ENCODE measurements at places on chromosomes 4 and X.

DNA sequence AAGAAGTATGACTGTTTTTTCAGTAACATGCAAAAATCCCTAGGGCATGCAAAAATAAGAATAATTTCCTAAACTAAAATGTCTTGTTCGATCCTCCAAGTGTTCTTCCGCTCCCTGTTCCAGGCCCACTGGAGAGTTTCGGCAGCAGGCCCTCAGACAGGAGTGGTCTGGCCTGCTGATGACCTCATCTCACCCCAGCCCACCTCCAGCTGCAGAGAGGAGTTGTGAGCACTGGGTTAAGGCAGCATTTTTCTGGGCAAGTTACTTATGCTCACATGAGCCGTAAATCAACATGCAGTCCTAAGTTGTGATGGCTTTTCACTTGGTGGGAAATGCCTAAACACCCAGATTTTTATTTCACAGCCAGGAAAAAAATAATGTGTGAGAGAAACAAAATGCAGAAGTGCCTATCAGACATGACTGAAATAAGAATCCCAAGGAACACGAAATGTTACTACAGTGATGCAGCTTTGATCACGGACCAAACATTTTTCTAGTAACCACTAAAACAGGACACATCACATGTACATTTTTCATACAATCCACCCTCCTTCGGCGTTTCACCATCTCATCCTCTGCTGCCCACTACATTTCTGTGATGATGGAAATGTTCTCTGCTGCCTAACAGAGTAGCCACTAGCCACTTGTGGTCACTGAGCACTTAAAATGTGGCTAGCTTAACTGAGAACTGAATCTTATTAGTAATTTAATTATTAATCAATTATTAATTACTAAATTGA lies 153.3 kb upstream of the TBL1X start:
- DNase-seq = no peak

DNA sequence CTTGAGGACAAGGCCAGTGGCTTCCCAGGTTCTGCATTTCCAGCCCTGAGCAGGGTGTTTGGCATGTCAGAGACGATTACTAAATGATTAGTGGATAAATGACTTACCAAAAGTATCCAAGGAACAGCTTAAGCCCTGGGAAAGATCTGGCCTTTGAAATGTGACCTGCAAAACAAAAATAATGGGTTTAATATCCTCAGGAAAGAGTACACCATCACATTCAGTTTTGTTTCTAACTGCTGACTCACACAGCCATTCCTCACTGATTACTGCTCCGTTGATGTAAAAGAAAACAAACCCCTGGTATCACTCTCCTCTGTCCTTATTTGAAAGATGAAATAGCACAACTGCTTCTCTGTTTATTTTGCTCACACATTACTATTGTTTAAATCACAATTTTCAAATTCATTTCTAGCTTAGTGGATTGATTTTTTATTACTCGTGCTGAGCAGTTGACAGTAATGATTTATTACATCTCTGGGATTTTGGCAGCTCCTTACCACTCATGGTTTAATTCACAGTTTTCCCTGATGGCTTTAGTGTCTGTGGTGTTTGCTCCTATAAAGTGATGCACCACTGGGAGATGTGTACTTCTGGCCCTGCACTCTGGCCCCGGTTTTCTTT lies 117.0 kb downstream of the CBLL2 start:
- no peak for DNase-seq

DNA sequence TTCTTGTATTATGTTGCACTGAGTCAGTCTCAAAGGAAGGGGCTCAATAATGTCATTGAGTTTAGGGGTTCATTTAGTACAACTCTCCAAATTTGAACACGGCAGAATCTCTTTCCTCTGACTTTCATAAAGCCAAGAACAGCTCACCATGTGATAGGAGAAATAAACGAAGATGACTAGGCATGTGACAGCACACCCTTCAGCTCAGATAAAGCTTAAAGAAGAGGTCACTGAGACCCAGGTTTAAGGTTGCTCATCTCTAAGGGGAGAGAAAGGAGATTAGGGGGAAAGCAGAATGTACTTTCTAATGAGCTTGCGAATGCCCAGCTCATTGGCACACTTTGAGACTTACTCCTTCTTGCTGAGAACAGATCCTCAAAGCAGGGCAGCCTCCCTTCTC lies 89.0 kb downstream of the PLAC1 start:
- no peak for DNase-seq

DNA sequence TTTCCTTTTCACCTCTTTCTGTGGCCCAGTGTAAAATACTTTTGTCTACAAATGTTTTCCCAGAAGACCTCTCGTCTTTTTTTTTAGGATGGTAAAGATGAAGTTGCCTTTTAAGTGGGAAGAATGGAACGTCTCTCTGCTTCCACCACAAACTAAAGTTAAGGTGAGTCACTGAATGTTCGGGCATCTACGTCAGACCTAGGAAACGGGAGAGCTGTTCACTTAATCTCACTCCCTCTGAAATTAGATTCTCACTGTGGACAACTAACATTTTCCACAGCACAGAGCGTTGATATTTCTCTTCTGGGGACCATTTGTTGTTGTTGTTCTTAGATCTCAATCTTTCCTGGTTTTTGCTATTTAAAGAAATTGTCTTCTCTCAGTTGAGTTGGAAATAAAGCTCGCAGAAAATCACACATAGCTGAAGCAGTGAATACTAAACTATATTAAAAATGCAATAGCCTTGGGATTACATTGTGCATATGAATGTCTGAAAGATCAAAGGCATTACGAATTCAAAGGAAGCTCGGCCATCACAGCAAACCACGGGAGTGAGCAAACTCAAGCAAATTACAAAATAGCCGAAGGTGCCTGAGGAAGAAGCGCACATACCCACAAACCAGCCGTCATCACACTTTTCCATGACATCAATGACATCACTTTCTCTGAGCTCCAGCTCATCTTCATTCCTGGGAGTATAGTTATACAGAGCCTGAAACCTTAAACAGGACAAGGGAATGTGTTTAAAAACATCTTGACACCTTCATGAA lies 53.9 kb upstream of the PDLIM3 start:
- DNase-seq = no peak
